ENCODE measurements at places on chromosomes 2 and 18. TPM values are rescaled to one million over a fixed set of nuclear protein-coding genes. Genes with fewer than 3 reads are reported as not detected.

The LIMS4 gene
- total RNA-seq, result 12.5 TPM

The NEU2 gene
- not detected for total RNA-seq

The C2orf78 gene
- not detected for total RNA-seq

DNA sequence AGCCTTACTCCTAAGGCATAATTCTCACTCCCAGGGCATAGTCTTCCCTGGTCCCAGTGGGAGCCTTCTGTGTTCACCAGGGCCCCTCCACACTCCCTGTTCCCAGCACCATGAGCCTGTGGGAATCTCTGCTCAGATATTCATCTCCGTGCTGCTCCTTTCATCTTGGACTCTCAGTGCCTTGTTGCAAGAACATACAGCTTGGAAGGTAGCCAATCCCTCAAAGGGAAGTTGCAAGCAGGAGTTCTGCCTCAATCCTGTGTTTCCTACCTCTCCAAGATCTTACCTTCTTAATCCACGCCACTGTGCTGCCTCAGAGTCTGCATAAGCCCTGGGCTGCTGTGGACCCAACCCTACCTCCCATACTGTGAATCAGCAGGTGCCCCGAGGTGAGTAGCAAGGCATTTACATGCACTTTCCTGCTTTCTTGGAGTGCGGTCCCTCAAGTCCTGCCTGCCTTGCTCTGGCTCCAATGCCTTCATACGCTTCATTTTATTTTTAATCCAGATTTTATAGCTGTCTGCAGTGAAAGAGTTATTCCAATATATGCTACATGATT, 413.8 kb upstream of the RAB6C start:
- no peak overlapping the region for H3K27ac ChIP-seq
- H3K4me1 ChIP-seq, result no peaks in the 10 kb centered on the region
- no peaks in the 10 kb centered on the region for H3K36me3 ChIP-seq
- DNase-seq, result no peak
- peaks cover 3% of the 10 kb centered on the region for H3K27me3 ChIP-seq

- no peak for DNase-seq
- no peak overlapping the region for H3K27ac ChIP-seq
- no peaks in the 10 kb centered on the region for H3K27me3 ChIP-seq
- H3K4me3 ChIP-seq, result no peak overlapping the region
- peaks cover 8% of the 10 kb centered on the region for H3K4me1 ChIP-seq
- H3K36me3 ChIP-seq, result no peaks in the 10 kb centered on the region
These were observed 49.8 kb upstream of the SLC1A4 start for GRCh38 chr2:64939332-64939917.

- no peak overlapping the region for H3K27ac ChIP-seq
- no peaks in the 10 kb centered on the region for H3K27me3 ChIP-seq
- H3K36me3 ChIP-seq, result no peaks in the 10 kb centered on the region
- no peak overlapping the region for H3K4me3 ChIP-seq
- H3K4me1 ChIP-seq, result peaks cover 31% of the 10 kb centered on the region
These were observed 127.6 kb upstream of the ZNF516 start for GRCh38 chr18:76622651-76623050.

- no peak for DNase-seq
- no peaks in the 10 kb centered on the region for H3K4me1 ChIP-seq
- no peak overlapping the region for H3K27ac ChIP-seq
These were observed 85.4 kb downstream of the DLGAP1 start for GRCh38 chr18:4369705-4370104.
